Motor neuron (in vitro differentiated cells): ENCODE measurements at places on chromosomes 12 and 14. TPM values are rescaled to one million over a fixed set of nuclear protein-coding genes. Genes with fewer than 3 reads are reported as not detected.

Gene MMP19
- 1.7 and 2.2 TPM in 2 replicates for total RNA-seq

Gene CLEC1A
- total RNA-seq: 0.27 and 0.46 TPM in 2 replicates

Gene ESPL1
- total RNA-seq: 8.9 and 12.1 TPM in 2 replicates

Gene TMTC2
- 34.0 and 37.5 TPM in 2 replicates for total RNA-seq

Gene CACNA1C
- 14.9 and 35.1 TPM in 2 replicates for total RNA-seq

Gene TPH2
- 0.40 and 0.89 TPM in 2 replicates for total RNA-seq

Gene SLC8A3
- total RNA-seq: 2.9 and 3.8 TPM in 2 replicates

Gene ITGA5
- 59.4 and 64.3 TPM in 2 replicates for total RNA-seq
